T-helper 17 cell (primary cell): ENCODE measurements at places on chromosomes 4 and X.

DNA sequence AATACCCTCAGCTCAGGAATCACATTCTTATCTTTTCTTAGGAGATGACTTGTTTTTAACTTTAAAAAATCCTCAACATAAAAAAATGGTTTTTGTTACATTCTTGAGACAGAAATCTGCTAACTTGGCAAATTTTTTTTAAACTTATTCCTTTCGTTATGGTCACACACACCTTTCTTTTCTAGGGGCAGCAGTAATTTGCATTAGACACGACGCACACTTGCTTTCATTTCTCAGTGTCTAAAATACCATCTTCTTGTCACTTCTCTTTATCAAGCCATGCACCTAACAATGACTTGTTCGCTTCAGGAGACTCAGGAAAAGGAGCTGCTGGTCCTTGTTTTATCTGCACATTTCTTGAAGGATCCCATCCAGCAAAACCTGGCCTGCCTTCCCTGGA, 112.6 kb upstream of the TBL1X start:
- peak overlapping the region; percentile 94 for H3K27ac ChIP-seq
- no peak for DNase-seq
- H3K4me1 ChIP-seq: peaks cover 20% of the 10 kb centered on the region
- peaks cover 2% of the 10 kb centered on the region for H3K36me3 ChIP-seq
- peak overlapping the region; percentile 80 for H3K4me3 ChIP-seq

DNA sequence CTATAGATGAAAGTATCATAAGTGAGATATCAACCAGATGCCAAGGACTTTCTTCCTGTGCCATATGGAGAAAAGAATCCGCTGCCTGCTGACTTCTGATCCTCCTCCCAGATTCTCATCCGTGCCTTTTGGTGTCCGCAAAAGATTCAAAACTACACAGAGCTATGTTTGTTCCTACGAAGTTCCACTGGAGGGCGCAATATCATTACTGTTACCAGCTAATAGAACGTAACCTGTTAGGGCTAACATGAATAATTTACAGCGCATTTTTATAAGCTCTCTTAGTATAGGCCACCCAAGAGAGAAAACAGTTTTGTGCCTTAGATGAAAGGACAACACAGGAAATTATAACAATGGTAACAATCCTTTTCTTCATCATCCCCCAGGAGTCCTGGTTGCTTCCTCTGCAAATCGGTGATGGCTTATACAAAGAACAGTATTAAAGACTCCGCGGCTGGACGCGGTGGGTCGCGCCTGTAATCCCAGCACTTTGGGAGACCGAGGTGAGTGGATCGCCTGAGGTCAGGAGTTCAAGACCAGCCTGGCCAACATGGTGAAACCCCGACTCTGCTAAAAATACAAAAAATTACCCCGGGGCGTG, 22.8 kb upstream of the CENPVL3 start:
- H3K36me3 ChIP-seq: no peaks in the 10 kb centered on the region
- H3K27me3 ChIP-seq: peaks cover 20% of the 10 kb centered on the region
- no peak overlapping the region for H3K4me3 ChIP-seq
- no peak overlapping the region for H3K27ac ChIP-seq
- DNase-seq: no peak

GRCh38 chr4:169437299-169438047, 166.7 kb upstream of the SH3RF1 start:
- no peaks in the 10 kb centered on the region for H3K27me3 ChIP-seq
- H3K36me3 ChIP-seq: peaks cover 5% of the 10 kb centered on the region
- DNase-seq: no peak
- no peak overlapping the region for H3K27ac ChIP-seq
- peaks cover 2% of the 10 kb centered on the region for H3K4me1 ChIP-seq

- no peaks in the 10 kb centered on the region for H3K4me1 ChIP-seq
- no peaks in the 10 kb centered on the region for H3K27me3 ChIP-seq
- no peak overlapping the region for H3K27ac ChIP-seq
- H3K4me3 ChIP-seq: no peak overlapping the region
- H3K36me3 ChIP-seq: no peaks in the 10 kb centered on the region
Observed at GRCh38 chr4:57360681-57361080, 250.5 kb upstream of the IGFBP7 start.

- peak overlapping the region; percentile 99 for H3K27ac ChIP-seq
- H3K36me3 ChIP-seq: peaks cover 9% of the 10 kb centered on the region
- DNase-seq: no peak
- H3K27me3 ChIP-seq: no peaks in the 10 kb centered on the region
- peak overlapping the region; percentile 96 for H3K4me3 ChIP-seq
- H3K4me1 ChIP-seq: peaks cover 32% of the 10 kb centered on the region
Observed at GRCh38 chr4:108649863-108650211, 562 bp upstream of the OSTC start.

DNA sequence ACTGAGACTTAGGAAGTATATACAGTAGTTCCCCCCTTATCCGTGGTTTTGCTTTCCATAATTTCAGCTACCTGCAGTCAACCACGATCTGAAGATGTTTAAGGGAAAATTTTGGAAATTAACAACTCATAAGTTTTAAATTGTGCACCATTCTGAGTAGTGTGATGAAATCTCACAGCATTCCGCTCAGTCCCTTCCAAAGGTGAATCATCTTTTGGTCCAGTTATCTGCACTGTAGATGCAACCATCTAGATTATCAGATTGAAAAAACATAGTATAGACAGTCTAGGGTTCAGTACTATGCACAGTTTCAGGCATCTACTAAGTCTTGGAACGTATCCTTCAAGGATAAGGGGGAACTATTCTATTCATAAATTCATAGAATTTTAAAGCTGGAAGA, 109.0 kb downstream of the ANXA3 start:
- H3K4me3 ChIP-seq: no peak overlapping the region
- peaks cover 28% of the 10 kb centered on the region for H3K4me1 ChIP-seq
- H3K36me3 ChIP-seq: peaks cover 6% of the 10 kb centered on the region
- no peak overlapping the region for H3K27ac ChIP-seq
- H3K27me3 ChIP-seq: peaks cover 14% of the 10 kb centered on the region
- DNase-seq: no peak
